ENCODE measurements at places on chromosomes 12 and 14.

GRCh38 chr12:82425241-82425640 lies 66.9 kb downstream of the METTL25 start:
- no peak for DNase-seq

DNA sequence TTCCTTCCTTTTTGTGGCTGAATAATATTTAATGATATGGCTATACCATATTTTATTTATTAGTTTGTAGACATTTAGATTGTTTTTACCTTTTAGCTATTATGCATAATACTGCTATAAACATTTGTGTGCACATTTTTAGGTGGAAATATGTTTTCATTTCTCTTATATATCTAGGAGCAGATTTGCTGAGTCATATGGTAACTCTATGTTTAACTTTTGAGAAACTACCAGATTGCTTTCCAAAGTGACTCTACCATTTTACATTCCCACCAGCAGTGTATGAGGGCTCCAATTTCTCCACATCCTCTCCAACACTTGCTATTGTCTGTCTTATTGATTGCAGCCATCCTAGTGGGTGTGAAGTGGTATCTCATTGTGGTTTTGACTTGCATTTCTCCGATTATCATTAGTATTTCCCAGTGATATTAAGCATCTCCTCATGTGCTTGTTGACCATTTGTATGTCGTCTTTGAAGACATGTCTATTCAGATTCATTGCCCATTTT lies 160.2 kb downstream of the KICS2 start:
- no peak for DNase-seq

- no peak for DNase-seq
These were observed 12.6 kb upstream of the DIO2 start for GRCh38 chr14:80223696-80224465.

DNA sequence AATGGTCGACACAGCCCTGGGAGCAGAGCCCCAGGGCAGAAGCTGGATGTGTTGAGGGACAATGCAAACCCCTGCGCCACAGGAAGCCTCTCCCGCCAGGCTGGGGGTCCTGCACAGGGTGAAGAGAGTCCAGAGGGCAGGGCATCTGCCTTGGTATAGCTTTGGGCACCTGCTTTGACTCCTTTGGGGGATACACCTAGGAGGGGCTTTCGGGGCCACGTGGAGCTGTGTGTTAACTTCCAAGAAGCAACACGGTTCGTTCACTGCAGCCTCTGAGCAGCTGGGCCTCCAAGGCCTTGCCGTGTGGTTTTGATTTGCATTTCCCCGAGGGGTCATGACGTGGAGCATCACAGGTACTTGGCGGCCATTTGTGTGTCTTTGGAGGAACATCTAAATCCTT lies 5.8 kb upstream of the PUS1 start:
- DNase-seq, result no peak

Data from tibial artery (tissue), 4 donors.